ENCODE measurements at places on chromosomes 5 and 9.

GRCh38 chr9:34123682-34124081, 2.8 kb downstream of the DCAF12 start:
- peak; percentile 26 for DNase-seq

DNA sequence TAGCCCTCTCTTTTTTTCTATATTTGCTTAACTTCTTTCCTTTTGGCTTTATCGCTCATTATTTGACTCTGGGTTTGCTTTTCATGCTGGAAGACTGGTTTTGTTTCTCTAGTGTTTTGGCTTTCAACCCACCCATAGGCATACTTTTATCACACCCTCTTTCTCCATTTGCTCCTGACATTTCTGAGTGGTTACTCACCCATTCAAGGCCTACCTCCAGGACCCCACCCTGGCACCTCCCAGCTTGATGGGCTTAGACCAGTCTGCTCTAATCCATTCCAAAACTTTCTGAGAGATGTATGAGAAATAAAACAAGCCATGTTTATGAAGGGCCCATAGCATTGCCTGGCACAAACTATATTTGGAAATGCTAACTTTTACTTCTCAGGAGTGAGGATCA, 18.1 kb downstream of the C6 start:
- no peak for DNase-seq

GRCh38 chr9:134373953-134374300, 47.7 kb downstream of the RXRA start:
- DNase-seq = no peak

DNA sequence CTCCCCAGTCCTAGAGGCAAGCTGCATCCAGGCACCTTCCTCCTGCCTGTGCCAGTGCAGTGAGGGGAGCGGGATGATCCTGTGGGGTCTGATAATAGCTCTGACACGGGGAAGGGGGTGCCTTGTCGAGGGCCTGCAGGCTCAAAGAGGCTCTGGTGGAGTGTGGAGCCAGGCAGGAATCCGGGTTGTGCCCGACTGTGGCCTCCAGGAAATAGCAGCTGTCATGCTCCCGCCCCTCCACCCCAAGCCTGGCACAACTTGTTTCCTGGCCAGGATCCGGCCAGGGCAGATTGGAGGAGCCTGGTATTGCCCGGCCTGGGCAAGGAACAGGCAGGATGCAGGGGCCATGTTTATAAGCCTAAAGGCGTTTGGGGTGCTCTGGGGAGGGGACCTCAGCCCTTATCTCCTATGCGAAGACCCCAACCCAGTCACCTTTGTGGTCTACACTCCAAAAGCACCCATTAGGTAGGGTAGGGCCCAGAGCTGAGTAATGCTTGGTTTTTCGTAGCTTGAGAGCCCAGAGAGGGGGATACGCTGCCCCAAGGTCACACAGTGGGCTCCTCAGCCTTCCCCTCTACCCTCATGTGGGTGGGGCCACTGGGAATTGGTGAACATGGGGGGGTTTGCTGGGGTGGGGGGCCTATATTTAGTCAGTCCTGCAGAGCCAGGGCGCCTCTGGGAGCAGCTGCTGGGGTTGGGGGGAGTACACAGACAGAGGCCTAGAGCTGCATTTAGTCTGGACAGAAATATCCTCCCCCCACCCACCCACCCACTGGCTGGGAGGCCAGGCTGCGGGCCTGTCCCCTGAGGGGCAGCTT, 12.2 kb downstream of the CXXC5 start:
- no peak for DNase-seq

DNA sequence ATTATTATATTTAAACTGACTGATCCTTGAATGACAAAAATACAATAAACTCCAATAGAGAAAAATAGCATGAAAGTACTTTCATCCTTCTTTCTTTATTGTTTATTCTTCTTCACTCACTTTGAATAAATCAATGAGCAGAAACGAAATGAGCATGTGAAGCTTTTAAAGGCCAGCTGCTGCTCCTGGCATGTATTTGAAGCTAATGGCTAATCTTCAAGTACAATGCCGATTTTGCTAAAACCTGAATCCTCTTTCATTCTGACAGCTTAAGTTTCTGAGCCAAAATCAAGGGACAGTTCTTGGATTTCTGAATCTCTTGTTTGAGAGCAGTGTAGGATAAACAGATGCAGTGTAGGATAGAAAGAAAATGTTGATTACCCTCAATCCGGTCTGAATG, 237.3 kb downstream of the CDH10 start:
- no peak for DNase-seq

All from activated T-cell treated with anti-CD3 and anti-CD28 coated beads, Interleukin-2, amount 50 U/mL, for 48 hours (primary cell).